ENCODE measurements at places on chromosomes 7 and 10.

- no peaks in the 10 kb centered on the region for H3K4me1 ChIP-seq
- peaks cover 53% of the 10 kb centered on the region for H3K36me3 ChIP-seq
- H3K4me3 ChIP-seq, result peak overlapping the region; percentile 76
Observed at GRCh38 chr10:104267721-104268404, 1.1 kb upstream of the GSTO2 start.

GRCh38 chr7:69516238-69516820 is 81.9 kb upstream of the AUTS2 start:
- H3K27ac ChIP-seq, result no peak overlapping the region
- no peak overlapping the region for H3K4me3 ChIP-seq
- H3K4me1 ChIP-seq, result no peaks in the 10 kb centered on the region
- H3K36me3 ChIP-seq, result no peaks in the 10 kb centered on the region
- no peak for DNase-seq

DNA sequence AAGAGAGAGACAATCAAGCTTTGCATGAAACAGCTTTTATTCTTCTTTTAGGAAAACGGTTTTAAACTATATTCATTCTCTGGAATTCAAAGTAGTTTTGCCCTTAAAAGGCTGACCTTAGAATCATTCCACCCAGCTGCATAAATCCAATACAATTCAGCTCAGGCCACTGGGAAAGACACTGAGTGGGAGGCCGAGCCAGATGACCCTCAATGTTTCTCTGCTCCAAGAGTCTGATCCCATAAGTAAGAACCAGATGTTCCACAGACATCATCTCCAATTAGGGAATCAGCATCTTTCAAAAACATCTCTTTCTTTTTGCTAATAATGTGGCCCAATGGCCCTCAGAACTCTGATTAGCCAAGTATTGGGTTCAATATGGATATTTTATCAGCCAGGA is 26.1 kb downstream of the CREB3L2 start:
- no peak overlapping the region for H3K27ac ChIP-seq
- no peaks in the 10 kb centered on the region for H3K36me3 ChIP-seq
- H3K4me1 ChIP-seq, result peaks cover 27% of the 10 kb centered on the region
- H3K27me3 ChIP-seq, result no peaks in the 10 kb centered on the region

DNA sequence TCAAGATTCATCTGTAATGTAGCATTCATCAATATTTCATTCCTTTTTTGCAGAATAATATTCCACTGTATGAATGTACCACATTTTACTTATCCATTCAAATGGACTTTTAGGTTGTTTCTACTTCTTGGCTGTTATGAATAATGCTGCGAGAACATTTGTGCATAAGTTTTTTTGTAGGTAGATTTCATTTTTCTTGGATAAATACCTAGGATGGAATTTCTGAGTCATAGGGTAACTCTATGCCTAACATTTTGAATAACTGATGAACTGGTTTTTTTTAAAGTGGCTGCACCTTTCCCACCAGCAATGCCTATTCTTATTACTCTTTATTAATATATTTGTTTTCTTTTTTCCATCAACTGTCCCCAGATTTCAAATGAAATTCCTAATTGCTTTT is 9.1 kb upstream of the XPNPEP1 start:
- H3K27ac ChIP-seq, result no peak overlapping the region
- no peaks in the 10 kb centered on the region for H3K27me3 ChIP-seq
- H3K4me3 ChIP-seq, result no peak overlapping the region
- H3K36me3 ChIP-seq, result no peaks in the 10 kb centered on the region
- DNase-seq, result no peak

- no peak overlapping the region for H3K4me3 ChIP-seq
- no peak overlapping the region for H3K27ac ChIP-seq
- H3K27me3 ChIP-seq, result no peaks in the 10 kb centered on the region
- H3K36me3 ChIP-seq, result no peaks in the 10 kb centered on the region
Observed at GRCh38 chr10:21020545-21020944, 123.4 kb upstream of the NEBL start.

DNA sequence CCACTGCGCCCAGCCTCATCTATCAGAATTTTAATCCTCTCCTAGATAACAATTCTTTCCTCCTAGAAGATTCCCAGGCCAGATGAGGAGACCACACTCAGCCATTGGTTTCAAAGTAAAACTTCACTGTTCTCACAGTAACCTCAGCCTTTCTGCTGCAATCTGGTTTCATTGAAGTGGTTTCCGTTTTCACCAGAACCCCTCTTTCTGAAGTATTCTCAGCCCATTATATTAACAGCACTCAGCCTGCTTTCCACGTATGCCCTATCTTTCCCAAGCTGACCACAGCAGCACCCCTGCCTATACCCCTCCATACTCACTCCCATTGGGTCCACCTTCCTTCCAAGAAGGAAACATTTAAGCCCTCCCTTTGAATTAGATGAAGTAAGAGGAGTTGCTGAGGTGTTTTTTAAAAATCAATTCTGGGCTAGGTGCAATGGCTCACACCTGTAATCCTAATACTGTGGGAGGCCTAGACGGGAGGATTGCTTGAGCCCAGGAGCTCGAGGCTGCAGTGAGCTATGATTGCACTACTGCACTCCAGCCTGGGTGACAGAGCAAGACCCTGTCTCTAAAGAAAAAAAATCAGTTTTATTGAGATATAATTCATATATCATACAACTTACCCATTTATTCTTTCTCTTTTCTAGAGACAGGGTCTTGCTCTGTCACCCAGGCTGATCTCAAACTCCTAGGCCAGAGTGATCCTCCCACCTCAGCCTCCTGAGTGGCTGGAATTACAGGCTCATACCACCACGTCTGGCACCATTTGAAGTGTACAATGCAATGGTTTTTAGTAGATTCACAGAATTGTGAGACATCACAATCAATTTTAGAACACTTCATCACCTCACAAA is 11.3 kb downstream of the PLAU start:
- H3K27me3 ChIP-seq, result no peaks in the 10 kb centered on the region
- peaks cover 2% of the 10 kb centered on the region for H3K36me3 ChIP-seq
- H3K27ac ChIP-seq, result no peak overlapping the region
- H3K4me3 ChIP-seq, result no peak overlapping the region
- DNase-seq, result no peak

GRCh38 chr7:75650681-75651080 is 88.1 kb downstream of the HIP1 start:
- H3K4me3 ChIP-seq, result no peak overlapping the region
- H3K27me3 ChIP-seq, result no peaks in the 10 kb centered on the region
- DNase-seq, result no peak
- no peak overlapping the region for H3K27ac ChIP-seq

- peak overlapping the region; percentile 79 for H3K4me3 ChIP-seq
- no peaks in the 10 kb centered on the region for H3K27me3 ChIP-seq
- H3K36me3 ChIP-seq, result peaks cover 33% of the 10 kb centered on the region
Observed at GRCh38 chr7:74173491-74173865, 678 bp upstream of the EIF4H start.

DNA sequence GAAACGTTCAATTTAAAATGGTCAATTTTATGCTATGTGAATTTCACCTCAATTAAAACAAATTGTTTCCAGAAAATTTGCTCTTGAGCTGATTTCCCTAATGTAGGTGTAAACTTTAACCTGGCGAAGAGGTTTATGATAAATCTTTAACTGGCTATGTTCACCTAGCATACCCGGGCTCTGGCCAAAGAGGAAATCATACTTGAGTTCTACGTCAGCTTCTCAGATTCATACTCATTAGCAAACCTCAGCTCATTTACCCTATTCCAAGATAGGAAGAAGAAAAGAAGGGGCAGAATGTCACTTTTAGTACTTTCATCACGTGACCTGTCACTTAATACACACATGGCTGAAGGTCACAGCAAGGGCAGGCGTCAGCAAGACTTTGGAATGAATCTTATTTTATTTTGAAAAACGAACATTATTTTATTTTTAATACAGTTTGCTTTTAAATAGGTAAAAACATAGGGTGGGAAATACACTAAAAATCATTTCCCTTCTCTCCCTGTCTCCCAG is 97.0 kb downstream of the ABLIM1 start:
- DNase-seq, result no peak
- H3K4me3 ChIP-seq, result no peak overlapping the region
- no peaks in the 10 kb centered on the region for H3K27me3 ChIP-seq
- H3K36me3 ChIP-seq, result no peaks in the 10 kb centered on the region
- H3K27ac ChIP-seq, result no peak overlapping the region
- no peaks in the 10 kb centered on the region for H3K4me1 ChIP-seq

DNA sequence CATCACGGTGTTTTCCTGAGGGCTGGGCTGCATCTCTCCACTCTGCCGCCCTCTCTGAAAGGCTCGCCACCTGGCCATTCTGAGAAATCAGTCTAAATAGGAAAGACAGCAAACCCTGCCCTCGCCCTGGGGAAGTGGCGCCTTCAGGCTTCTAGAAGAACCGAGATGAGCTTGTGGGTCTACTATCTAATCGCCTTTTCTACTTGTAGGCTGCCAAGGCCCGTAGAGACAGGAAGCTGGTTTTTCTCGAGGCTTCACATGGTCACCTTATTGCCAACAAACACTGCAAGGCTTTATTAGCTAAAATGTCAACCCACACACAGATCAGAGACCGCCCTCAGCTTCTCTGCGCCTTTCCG is 21.4 kb downstream of the LAT2 start:
- no peak overlapping the region for H3K4me3 ChIP-seq
- no peak overlapping the region for H3K27ac ChIP-seq
- no peaks in the 10 kb centered on the region for H3K27me3 ChIP-seq
- H3K4me1 ChIP-seq, result no peaks in the 10 kb centered on the region
- DNase-seq, result no peak

DNA sequence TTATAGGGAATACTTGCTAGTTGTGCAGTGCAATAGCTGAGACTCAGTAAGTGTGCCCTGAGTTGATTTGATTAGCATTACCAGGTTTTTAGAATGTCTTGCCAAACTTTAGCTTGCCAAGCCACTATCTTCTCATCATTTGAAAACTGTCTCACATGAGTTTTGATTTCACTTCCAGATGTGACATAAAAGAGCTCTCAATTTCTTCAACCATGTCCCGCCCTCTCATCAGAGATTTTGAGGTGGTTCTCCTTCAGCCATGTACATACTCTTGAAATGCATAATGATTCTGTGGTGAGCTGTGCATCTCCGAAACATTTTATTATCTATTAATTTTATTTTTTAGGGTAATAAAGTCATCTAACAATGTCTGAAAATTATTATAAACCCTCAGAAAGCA is 215.0 kb upstream of the SEMA3E start:
- H3K4me1 ChIP-seq, result no peaks in the 10 kb centered on the region
- no peaks in the 10 kb centered on the region for H3K36me3 ChIP-seq
- no peaks in the 10 kb centered on the region for H3K27me3 ChIP-seq
- no peak overlapping the region for H3K4me3 ChIP-seq
- no peak overlapping the region for H3K27ac ChIP-seq

GRCh38 chr10:87861566-87861952 is 1.8 kb downstream of the KLLN start:
- DNase-seq, result peak; percentile 89
- H3K27me3 ChIP-seq, result no peaks in the 10 kb centered on the region
- H3K27ac ChIP-seq, result peak overlapping the region; percentile 91
- H3K4me3 ChIP-seq, result peak overlapping the region; percentile 95
- no peaks in the 10 kb centered on the region for H3K4me1 ChIP-seq

GRCh38 chr10:35433851-35434426 is 97.6 kb downstream of the CCNY start:
- no peak for DNase-seq
- peaks cover 17% of the 10 kb centered on the region for H3K4me1 ChIP-seq
- no peaks in the 10 kb centered on the region for H3K27me3 ChIP-seq
- H3K27ac ChIP-seq, result no peak overlapping the region

DNA sequence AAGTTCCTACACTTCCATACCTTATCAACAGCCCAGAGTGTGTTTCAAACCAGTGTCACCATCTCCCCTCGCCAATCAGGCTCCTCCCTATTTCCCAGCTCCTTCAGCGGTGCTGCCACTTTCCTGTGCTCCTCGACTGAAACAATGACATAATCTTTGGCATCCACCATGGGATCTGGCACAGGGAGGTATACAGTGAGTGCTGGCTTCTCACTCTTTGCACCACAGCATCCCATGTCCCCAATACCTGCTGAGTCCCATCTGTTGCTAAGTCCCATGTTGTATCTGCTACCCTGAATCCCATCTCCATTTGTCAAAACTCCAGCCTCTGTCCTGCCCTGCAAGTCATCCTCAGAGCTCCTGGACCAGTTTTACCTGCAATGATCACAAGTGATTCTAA is 15.4 kb downstream of the PAXIP1 start:
- no peaks in the 10 kb centered on the region for H3K27me3 ChIP-seq
- H3K4me1 ChIP-seq, result no peaks in the 10 kb centered on the region
- no peak overlapping the region for H3K27ac ChIP-seq
- no peak for DNase-seq

GRCh38 chr7:68247126-68247525 is 1250.5 kb downstream of the TYW1 start:
- DNase-seq, result no peak
- H3K4me3 ChIP-seq, result no peak overlapping the region
- no peaks in the 10 kb centered on the region for H3K36me3 ChIP-seq
- no peaks in the 10 kb centered on the region for H3K27me3 ChIP-seq

GRCh38 chr10:36669615-36670352 is 455.6 kb upstream of the ANKRD30A start:
- DNase-seq, result no peak
- H3K4me3 ChIP-seq, result no peak overlapping the region
- no peaks in the 10 kb centered on the region for H3K36me3 ChIP-seq
- no peaks in the 10 kb centered on the region for H3K27me3 ChIP-seq

- no peak overlapping the region for H3K4me3 ChIP-seq
- H3K27ac ChIP-seq, result peak overlapping the region; percentile 46
- H3K4me1 ChIP-seq, result peaks cover 10% of the 10 kb centered on the region
- H3K27me3 ChIP-seq, result no peaks in the 10 kb centered on the region
- no peak for DNase-seq
- no peaks in the 10 kb centered on the region for H3K36me3 ChIP-seq
Observed at GRCh38 chr7:27031289-27032172, 64.3 kb downstream of the HOXA1 start.

GRCh38 chr10:129771024-129771423 is 193.1 kb downstream of the EBF3 start:
- no peak overlapping the region for H3K4me3 ChIP-seq
- H3K36me3 ChIP-seq, result no peaks in the 10 kb centered on the region
- no peaks in the 10 kb centered on the region for H3K27me3 ChIP-seq
- no peak for DNase-seq

DNA sequence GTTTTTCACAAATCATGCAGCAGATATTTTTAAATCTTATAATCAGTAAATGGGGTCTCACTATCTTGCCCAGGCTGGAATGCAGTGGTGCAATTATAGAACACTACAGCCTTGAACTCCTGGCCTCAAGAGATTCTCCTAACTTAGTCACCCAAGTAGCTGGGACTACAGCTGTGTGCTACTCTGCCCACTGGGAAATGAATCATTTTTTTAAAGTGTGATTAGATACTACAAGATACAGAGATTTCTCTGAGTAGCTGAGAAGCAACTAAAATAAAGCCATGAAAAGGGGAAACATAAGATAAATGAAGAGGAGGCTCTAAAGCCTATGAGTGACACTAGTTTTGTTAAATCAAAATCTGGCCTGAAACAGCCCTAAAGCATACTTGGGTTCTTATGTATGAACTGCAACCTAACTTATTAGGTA is 119.7 kb downstream of the JMJD1C start:
- no peak overlapping the region for H3K4me3 ChIP-seq
- no peak overlapping the region for H3K27ac ChIP-seq
- H3K4me1 ChIP-seq, result peaks cover 2% of the 10 kb centered on the region
- no peak for DNase-seq

GRCh38 chr10:72353965-72354355 is 759 bp downstream of the DNAJB12 start:
- peaks cover 6% of the 10 kb centered on the region for H3K4me1 ChIP-seq
- H3K36me3 ChIP-seq, result peaks cover 18% of the 10 kb centered on the region
- no peak for DNase-seq
- peak overlapping the region; percentile 62 for H3K4me3 ChIP-seq
- H3K27me3 ChIP-seq, result no peaks in the 10 kb centered on the region

- DNase-seq, result no peak
- H3K27ac ChIP-seq, result no peak overlapping the region
- no peak overlapping the region for H3K4me3 ChIP-seq
- no peaks in the 10 kb centered on the region for H3K27me3 ChIP-seq
Observed at GRCh38 chr10:124946945-124947344, 5.0 kb downstream of the ZRANB1 start.

Measured in RWPE2 (cell line).